ENCODE measurements at places on chromosomes 6 and 20.

GRCh38 chr20:21230686-21231085 lies 72.4 kb upstream of the XRN2 start:
- DNase-seq = no peak

DNA sequence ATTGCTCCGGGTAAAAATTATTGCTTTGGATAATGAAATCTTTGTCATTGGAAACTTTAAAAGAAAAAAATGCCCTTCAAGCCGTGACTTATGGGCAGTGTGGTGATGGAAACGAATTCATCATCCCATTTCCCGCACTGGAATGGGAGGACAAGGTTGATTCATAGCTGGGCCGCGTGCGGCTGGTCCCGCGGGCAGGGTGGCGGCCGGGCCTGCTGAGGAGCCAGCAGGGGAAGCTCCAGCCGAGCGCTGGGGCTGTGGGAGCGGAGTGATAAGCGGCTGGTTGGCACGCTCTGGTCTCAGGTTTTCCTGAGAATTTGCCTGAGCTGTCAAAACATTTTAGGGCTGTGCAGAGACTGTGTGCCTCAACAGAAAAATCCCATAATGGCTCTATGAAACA lies 351.7 kb downstream of the CDC5L start:
- no peak for DNase-seq

DNA sequence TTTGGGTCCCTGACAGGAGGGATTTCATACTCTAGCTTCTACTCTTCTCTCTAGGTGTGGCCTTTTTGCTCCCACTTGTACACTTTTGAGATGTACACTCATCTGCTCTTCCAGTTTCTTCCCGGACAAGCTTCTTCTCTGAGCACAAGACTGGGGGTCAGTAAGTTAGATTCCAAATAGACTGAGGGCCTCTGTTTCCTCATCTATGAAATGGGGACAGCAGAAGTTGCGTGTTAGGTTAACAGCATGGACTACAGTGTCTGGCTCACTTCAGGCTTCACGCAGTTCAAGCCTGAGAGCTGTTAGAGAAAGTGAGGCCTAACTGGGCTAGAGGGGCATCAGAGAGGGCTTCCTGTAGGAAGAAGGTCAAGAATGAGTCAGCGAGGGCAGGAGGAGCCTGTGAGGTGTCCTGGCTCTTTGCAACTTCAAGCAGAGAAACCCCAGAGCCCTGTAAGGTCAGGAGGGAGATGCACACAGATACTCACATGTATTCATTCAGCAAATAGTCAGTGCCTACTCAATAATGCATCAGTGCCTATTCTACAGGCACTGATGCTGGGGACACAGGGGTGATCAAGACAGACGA lies 20.6 kb downstream of the XKR7 start:
- no peak for DNase-seq

DNA sequence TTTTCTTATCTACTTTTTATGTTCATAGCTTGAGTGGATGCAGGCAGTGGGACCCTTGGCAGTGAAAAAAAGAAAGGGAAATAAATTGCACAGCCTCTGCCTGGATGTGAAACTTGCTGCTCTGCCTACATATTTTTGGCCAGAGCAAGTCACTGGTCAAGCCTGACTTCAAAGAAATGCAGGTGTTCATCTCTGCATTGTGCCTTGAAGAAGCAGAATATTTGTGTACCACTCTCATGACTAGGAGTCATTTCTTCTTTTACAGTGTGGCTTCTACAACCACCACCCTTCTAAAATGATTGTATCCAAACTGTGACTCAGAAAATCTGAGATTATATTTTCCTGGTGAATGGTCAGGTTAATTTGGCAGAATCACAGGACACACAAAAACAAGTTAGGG lies 2.5 kb upstream of the KATNA1 start:
- DNase-seq = no peak

DNA sequence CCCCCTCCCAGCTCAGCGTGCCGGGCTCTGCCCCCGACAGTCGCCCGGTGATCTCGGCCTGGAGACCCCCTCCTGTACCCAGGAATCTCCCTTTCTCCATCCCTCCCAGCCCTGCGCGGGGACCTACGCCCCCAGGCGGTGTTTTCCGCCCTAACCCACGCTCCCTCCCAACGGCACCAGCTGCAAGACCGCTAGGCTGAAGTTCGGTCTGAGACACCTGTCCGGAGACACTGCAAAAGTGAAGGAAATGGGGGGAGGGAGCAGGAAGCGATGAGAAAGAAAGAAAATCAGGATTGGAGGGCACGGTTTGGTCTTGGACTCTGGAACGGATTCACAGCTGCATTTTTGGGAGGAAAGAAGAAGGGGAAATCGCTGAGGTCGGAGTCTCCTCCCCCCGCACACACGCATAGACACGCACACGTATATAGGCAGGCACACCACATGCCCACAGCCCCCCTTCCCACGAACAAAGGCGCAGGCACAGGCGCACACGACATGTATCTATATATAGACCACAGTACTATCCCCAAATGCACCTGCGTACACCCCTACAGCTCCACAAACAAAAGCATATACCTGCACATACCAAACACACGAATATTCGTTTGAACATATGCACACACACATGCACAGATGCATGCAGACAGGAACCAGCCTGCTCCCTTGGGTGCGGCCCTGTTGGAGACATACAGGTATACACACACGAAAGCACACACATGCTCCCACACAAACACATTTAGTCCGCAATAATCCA lies 1.0 kb downstream of the SLC32A1 start:
- DNase-seq = no peak
